Left colon (tissue), 2 donors: ENCODE measurements at places on chromosomes 16 and 17.

- no peak for DNase-seq
Observed at GRCh38 chr17:69254187-69254586, 25.6 kb upstream of the ABCA10 start.

GRCh38 chr17:67095803-67096202 lies 51.4 kb downstream of the CACNG1 start:
- no peak for DNase-seq

- DNase-seq, result peak; percentile 66
Observed at GRCh38 chr16:81493755-81494433, 49.3 kb downstream of the CMIP start.

GRCh38 chr17:73595931-73596330 lies 48.3 kb downstream of the SDK2 start:
- DNase-seq, result no peak

- peak; percentile 55 for DNase-seq
Observed at GRCh38 chr17:44221862-44222111, 2.3 kb upstream of the UBTF start.

- DNase-seq, result no peak
Observed at GRCh38 chr17:9755083-9755482, 36.3 kb downstream of the DHRS7C start.

- no peak for DNase-seq
Observed at GRCh38 chr16:28304214-28304613, 11.9 kb downstream of the SBK1 start.

DNA sequence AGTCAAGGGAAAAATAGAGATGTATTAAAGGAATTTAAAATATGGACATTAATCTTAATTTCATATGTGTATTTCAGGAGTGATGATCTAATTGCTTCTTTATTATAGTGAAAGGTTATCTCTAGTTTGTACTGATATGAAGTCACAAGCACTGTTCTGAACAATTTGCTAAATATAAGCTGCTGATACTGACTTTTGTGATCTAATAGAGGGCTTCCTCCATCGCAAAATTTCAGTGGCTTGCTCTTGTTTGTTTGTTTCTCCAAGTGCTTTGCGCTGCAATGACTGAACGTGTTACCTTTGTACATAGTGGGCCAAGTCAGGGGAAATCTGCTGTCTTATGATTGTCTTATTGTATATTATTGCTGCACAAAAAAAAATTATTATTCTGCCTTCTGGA lies 307.0 kb downstream of the KCNJ2 start:
- DNase-seq, result no peak

GRCh38 chr17:17022456-17022855 lies 19.8 kb upstream of the MPRIP start:
- no peak for DNase-seq

GRCh38 chr16:81765111-81765919 lies 13.8 kb upstream of the PLCG2 start:
- no peak for DNase-seq

DNA sequence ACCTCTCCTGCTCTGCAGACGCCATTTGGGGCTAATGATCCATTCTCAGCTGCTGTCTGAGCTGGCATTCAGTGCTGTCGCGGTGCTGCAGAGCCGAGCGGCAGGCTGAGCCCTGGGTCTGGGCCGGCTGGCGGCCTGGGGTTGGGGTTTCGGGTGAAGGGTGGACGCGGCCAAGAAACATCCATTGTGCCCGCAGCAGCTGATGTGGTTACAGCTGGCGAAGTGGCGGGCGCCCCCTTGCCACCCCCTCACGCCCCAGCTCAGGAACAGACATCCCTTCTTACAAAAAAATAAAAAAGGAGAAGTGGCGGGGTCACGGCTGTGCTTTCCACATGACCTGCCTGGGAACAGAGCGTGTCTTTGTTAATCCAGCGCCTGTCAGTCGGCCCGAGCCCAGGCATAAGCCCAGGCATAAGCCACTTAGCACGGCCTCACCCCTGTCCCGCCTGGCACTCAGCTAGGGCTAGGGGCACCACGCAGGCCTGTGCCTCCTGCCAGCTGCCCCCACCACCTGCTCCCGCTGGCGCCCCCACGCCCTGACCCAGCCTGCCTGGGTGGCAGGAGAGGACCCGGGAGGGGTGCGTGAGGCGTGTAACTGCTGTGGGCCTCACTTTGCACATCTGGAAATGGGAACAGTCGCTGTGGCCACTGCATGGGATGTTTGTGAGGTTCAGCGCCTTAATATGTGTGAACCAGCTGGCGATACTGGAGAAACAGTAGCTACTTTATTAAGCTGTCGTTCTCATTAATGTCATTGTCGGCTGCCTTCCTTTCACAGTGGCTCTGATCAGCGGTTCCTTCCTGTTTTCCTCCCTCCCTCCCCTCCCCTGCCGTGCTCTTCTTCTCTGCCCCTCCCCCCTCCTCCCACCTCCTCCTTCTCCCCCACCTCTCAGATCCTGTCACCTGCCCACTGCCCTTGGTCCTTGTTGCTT lies 197.7 kb upstream of the CIBAR2 start:
- DNase-seq, result no peak

DNA sequence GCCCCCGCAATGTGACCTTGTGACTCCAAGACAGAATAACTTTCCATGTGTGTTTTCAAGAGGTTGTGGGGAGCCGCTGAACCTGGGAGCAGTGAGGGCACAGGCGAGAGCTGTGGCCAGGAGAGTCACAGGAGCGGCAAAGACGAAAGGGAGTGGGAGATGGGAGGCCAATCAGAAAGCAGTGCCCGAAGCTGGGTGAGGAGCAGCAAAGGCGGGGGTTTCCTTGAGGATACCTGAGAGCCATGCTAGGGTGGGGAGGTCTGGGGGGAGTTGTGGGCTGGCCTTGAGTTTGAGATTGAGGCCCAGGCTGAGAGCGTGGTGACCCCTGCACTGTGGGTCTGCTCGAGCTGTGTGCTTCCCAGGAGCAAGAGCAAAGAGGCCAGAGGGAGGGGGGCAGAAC lies 23.2 kb upstream of the NPTX1 start:
- no peak for DNase-seq

GRCh38 chr17:15944759-15945526 lies at the start of gene ADORA2B:
Gene ADORA2B, plus strand, starts transcription at chr17:15945130. Its CDS starts 119 bp downstream, at chr17:15945249.
- DNase-seq, result peak; percentile 68

- DNase-seq, result no peak
Observed at GRCh38 chr16:84022644-84023043, 20.0 kb downstream of the SLC38A8 start.

DNA sequence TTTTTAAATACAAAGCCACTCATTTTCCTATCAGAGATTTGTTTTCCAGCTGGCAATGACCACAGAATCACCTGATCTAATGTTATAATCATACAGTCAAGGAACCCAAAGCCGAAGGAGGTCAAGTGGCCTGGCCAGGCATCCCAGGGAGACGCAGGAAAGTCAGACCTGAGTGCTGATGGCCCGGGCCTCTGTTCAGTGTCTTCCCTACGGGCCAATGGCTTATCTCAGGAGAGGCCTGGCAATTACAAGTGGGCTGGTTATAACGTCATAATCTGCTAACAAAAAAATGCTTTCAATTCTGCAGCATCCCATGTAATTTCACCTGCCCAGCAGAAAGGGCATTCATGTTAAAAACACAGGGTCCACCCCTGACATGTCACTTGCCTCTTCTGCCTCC lies 43.5 kb downstream of the ARHGAP17 start:
- no peak for DNase-seq

DNA sequence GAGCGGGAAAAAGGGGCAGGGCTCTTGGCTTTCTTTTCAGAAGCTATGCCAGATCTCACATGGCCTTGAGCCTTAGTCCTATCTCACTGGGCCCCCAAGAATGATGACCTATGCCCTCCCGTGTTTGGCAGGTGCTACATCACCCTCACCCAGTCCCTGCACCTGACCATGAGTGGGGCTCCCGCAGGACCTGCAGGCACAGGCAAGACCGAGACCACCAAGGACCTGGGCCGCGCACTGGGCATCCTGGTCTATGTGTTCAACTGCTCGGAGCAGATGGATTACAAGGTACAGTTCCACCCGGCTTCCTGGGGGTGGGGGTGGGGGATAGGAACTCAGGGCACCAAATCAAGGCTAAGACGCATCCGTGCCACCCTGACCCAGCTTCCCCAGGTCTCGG lies 120.9 kb downstream of the DNAH9 start:
- no peak for DNase-seq
